Glutamatergic neuron (in vitro differentiated cells): ENCODE measurements at places on chromosomes 16 and 17.
A peak's percentile ranks its signal among the peaks of the same experiment; 100 is the strongest.

DNA sequence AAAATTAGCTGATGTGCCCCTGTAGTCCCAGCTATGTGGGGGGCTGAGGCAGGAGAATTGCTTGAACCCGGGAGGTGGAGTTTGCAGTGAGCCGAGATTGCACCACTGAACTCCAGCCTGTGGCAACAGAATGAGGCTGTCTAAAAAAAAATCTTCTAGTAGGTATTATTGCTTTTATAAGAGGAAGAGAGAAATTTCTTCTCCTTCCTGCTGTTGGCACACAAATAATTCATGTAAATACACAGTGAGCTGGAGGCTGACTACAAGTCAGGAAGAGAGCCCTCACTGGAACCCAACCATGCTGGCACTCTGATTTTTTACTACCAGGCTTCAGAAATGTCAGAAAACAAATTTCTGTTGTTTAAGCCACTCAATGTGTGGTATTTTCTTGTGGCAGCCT lies 6.7 kb downstream of the PRDM7 start:
- no peak for DNase-seq

DNA sequence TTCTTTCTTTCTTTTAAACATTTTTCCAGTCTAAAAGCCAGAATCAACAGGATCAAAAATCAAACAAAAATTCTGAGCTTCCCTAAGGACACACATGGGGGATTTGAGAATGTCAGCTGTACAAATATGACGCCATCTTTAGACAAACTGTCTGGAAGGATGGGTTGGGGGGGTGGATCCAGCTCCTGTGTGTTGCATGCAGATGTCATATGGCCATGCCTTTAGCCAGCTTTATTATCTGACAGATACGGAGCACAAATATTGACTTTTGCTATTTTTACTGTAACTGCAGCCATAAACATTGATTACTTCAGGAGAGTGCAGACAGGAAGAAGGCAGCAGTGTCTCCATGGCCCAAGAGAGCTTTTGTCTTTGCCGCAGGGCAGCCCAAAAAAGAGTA lies 279.4 kb upstream of the ELAC2 start:
- DNase-seq = peak; percentile 19

DNA sequence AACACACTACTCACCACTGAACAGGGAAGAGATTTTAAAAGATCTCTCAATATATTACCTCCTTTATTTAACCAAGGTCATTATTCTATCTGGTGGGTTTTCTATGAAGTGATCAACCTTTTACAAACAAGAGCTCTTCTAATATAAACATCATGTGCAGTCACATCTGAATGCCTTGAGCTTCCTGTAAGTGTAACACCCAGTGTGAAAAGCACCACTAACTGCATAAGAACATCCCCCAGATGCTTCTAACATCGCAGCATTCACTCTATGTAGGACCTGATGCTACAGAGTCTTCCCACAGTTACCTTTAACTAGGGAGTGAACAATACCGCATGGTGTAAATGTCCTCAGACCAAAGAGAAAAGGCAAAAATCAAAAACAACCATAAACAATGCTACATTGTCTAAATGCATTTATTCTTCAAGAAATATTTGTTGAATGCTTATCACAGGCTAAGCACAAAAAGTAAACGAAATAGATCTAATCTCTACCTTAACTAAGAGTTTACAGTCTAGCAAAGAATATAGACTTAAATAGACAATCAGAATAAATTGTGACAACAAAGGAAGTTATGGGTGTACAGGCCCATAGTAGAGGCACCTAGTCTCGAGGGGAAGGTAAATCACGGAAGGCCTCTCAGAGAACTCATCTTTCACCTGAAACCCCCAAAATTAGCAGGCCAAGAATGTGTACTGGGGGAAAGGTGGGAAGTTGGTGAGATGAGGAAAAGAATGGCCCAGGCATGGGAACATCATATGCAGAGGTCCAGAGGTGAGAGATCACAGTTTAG lies 16.2 kb downstream of the SKAP1 start:
- no peak for DNase-seq

- no peak for DNase-seq
These were observed 13.7 kb downstream of the CORO6 start for GRCh38 chr17:29608986-29609385.

- DNase-seq = no peak
These were observed at the start of gene ABCC12 for GRCh38 chr16:48155926-48156789. Gene ABCC12, minus strand, starts transcription at chr16:48155993. Its CDS starts 9,569 bp downstream, at chr16:48146424.

DNA sequence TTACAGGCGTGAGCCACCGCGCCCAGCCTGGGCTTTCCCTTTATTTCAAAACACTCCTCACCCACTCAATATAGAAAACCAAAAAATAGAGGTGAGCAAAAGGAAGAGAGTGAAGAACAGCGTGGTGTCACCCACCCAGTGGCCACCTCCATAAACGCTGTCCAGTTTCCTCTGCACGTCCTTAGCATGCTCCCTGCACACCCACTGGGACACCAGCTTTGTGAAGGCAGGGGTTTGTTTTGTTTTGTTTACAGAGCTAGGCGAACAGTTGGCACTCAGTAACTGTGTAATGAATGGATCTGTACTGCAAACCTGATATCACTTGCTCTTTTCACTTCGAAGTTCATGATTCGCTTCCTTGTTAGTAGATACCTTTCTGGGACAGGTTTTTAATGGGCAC lies 73.0 kb downstream of the PRKCB start:
- DNase-seq = no peak

DNA sequence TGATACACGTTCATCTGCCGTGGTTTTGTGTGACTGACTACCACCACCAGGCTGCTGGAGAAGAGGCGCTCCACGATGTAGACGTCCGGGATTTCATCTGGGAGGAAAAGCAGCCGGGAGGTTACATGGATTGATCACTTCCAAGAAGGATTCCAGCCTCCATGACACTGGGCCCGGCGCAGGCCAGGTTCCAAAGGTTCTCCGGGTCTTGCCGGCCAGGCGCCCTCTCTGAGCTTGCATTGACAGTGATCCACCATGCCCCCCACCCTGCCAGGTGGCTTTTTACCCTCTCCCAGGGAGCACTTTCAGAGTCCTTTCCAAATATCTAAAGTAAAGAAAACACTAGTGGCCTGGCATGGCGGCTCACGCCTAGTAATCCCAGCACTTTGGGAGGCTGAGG lies 6.5 kb downstream of the WIPI1 start:
- DNase-seq = peak; percentile 24

DNA sequence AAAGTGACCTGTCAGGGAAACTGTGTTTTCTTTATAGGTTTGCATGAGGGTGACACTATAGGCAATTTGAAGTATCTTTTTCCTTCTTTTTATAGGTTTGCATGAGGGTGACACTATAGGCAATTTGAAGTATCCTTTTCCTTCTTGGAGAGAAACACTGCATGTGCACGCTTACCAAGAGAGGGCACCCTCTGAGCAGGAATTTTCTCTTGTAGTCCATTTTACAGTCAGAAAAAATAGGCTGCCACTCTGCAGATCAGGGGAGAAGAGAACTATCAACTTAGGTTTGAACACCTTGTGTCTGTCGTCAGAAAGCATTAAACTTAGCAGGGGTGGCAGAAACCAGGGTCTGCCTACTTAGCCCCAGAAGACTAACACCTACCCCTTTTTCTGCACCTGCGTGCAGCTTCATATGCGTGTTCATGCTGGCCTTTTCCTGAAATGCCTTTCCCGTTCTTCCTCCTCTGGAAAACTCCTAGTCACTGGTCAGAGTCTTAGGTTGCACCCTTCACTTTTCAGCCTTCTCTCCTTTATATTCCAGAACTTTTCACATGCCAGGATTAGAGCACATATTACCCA lies 16.4 kb upstream of the SMIM36 start:
- peak; percentile 27 for DNase-seq

- no peak for DNase-seq
These were observed 60.1 kb upstream of the WSB1 start for GRCh38 chr17:27233776-27234175.

DNA sequence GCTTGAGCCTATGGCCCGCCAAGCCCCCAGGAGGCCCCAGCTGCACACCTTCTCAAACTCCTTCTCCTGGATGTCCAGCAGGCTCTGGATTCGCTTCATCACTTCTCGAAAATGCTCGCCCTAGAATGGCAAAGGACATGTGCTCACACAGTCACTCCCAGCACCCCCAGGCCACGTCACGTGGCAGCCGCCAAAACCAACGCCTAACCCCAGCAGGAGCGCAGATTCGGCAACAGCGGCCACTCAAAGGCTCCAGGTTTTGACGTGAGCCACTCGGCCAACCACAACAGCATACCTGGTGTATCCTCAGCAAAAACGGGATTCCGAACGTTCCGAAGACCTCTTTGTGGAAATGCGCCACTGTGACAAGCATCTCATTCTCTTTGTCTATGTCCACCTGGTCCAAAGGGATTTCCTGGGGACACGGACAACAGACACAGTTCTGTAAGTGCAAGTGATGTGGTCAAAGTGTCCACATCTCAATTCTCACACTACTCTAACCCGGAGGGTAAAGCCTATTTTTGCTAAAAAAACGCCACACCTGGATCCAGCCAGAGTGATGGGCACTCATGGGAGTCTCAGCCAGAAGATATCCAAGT lies 12.7 kb downstream of the LITAFD start:
- DNase-seq = no peak

DNA sequence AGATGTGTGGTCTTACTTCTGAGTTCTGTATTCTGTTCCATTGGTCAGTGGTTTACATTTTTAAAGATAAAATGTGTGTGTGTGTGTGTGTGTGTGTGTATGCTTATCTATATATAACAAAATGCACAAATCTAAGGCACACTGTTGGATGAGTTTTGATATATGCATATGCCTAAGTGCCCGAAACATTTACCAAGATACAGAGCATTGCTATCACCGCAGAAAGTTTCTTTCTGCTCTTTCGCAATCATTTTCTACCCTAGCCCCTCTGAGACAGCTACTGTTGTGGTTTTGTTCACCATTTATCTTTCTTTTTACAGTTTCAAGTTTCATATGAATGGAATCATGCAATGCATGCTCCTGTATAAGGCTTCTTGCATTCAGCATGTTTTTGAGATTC lies 97.0 kb downstream of the MRTFB start:
- no peak for DNase-seq

GRCh38 chr17:31329221-31329620 lies 7.8 kb upstream of the EVI2A start:
- no peak for DNase-seq

- DNase-seq = no peak
These were observed 1024.8 kb upstream of the EEF2KMT start for GRCh38 chr16:6122401-6122800.

DNA sequence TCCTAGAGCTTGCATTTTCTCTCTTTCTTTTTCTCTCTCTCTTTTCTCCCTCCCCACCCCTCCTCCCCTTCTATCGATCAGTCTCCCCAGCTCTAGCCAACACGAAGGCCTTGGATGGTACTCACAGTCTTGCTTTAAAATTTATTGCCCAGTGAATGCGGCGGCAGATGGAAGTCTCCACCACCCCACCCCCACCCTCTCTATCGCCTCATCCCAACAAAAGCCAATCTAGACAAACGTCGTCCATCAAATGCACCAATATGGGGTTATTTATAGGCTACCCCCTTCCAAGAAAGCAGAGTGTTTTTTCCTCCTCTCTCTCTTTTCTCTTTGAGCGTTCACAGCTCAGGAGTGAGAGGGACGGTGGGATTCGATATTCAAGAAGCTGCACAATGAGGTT lies 10.5 kb upstream of the NGFR start:
- DNase-seq = no peak

GRCh38 chr17:29504711-29505110 lies 62.1 kb downstream of the ABHD15 start:
- DNase-seq = no peak

DNA sequence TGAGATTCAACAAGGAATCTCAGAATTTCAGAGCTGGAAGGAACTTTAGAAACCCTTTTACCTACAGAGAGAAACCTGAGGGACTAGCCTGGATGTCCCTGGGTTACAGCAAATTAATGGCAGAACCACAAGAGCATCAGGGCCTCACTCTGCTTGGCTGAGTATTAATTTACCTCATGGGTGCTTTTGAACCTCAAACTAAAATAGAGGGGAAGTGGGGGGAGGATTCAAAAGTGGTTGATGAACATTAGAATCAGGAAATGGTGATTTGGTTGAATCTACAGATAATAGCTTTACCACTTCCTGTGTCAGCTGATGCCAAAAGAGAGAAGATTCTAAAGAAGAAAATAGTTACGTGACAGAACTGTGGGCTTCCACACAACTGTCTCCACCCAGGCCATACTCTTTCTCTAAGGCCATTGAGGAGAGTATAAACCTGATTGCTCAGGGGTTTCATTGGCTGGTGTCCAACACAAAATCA lies 11.3 kb upstream of the SKAP1 start:
- no peak for DNase-seq

- no peak for DNase-seq
These were observed 99.0 kb downstream of the OR1D5 start for GRCh38 chr17:2964370-2964769.

DNA sequence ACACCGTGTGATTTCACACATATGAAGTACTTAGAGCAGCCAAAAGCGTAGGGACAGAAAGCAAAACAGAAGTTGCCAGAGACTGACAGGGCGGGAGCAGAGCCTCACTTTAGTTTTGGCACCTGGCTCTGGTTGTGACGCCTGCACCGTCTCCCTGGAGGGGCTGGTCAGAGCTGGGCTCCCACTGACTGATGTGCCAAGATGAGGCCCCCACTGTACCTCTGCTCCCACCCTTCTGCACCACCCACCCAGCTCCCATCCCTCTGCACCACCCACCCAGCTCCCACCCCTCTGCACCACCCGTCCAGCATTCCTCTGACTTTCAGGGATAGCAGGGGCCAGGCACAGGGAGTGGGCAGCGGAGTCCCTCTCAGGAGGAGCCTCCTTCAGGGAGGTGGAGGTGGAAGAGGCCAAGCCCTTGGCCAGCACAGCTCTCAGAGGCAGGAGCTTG lies 3.2 kb upstream of the PRSS21 start:
- no peak for DNase-seq

DNA sequence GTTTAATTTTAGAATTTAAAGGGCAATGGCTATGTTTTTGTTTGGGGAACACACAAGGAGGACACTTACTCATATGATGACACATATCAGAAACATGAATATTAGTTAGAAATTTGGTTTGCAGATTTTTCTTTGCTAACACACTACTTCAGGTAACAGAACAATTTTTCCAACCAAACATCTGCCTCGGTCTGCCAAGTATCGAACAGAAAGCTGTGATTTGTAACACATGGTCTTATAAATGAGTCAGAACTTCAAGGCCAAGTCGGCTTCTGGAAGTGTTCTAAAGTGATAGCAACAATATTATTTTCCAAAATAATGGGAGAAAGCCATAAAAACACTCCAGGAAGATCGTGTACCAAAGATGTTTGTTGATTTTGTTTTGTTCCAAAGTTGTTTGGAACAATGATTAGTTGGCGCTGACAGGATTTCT lies 75.9 kb upstream of the PMFBP1 start:
- no peak for DNase-seq

DNA sequence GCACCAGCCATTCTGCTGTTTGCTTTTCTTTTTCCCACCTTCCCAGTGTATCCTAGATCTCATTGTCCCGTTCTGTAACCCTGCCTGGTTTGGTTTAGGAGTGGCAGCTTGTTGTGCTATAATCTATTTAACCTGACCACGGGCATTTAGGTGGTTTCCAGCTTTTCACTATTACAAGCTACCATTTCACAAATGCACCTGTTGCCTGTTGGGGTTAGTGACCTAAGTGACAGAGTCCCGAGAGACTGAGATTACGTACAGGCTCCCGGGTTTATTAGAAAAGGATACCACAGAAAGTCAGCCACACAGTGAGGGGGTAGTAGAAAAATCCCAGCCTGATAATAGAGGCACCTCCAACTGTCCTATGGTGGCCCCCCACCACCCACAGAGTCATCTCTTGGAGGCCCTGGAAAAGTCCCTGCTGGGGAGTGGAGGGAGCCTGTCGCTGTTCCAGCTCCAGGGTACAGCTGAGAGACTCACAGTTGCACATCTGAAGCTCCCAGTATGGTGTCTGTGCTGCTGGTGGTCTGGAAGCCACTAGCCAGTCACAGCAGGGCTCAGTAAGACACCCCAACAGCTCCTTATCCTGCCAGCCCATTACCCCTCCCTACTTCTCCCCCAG lies 21.2 kb downstream of the CLEC16A start:
- no peak for DNase-seq
